Glutamatergic neuron (in vitro differentiated cells): ENCODE measurements at places on chromosomes 12 and 14. TPM values are rescaled to one million over a fixed set of nuclear protein-coding genes. Genes with fewer than 3 reads are reported as not detected.

DNA sequence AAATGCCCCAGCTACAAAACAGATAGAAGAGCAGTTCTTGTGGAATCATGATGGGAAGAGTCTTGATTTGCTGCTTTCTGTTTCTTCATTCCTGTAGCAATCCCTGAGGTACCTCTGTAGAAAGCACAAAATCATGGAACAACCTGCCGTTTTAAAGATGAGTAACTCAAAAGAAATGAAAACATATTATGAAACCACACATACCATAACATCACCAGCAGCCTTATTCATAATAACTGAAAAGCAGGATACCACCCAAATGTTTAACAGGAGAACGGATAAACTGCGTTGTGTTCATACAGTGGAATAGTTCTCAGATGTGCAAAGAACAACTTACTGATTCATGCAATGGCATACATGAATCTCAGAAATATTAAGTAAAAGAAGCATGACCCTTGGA, 188.1 kb downstream of the RGS6 start:
- DNase-seq: no peak

DNA sequence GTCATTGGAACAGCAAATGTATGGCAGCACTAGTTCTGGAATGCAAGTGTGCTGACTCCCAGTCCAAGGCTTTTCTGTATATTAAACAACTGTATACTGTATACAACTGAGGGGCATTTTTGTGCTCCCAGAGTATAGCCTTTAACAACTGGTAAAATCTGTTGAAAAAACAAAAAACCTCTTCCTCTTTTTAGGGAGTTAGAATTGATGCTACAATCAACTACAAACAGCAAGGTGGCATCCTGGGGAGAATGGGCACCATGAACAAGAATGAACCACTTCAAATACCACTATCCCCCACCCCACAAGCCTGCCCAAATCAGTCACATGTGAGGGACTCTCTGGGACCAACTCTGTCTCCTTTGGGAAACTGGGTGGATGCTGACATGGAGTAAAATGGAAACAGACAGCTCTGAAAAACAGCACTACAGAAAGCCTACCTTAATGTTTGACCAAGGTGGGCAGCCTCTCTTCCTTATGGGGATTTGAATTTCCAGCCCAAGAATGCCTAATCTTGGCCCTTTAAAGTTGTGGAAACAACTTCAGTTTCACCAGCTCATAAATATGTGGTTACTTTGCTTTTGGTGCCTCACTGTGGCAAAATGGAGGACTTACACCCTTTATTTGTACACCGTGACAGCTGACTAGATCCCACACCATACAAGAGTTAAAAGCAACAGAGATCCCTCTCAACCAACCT, 7.5 kb downstream of the VTI1B start:
- DNase-seq: no peak

- no peak for DNase-seq
Measured at GRCh38 chr14:71661441-71661840, 270.8 kb upstream of the RGS6 start.

GRCh38 chr14:85247071-85247470, 282.9 kb upstream of the FLRT2 start:
- DNase-seq: peak; percentile 42

GRCh38 chr14:65156568-65157366, 54.5 kb upstream of the MAX start:
- no peak for DNase-seq

DNA sequence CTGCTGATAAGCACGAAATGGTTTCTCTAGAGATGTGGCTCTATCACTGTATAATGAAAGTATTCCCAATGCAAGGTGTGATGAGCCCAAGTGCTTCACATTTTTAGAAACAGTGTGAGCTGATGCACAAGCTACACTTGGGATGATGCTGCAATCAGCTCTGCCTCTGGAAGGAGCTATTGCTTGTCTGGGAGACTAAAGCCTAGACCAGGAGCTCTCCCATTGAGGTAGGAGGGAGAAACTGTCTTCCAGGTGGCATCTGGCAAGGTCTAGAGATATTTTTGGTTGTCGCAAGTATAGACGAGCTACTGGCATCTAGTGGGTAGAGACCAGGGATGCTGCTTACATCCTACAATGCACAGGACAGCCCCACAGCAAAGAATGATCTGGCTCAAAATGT, 42.0 kb downstream of the HECTD4 start:
- no peak for DNase-seq

GRCh38 chr14:30108975-30109700, 181.5 kb upstream of the PRKD1 start:
- no peak for DNase-seq

DNA sequence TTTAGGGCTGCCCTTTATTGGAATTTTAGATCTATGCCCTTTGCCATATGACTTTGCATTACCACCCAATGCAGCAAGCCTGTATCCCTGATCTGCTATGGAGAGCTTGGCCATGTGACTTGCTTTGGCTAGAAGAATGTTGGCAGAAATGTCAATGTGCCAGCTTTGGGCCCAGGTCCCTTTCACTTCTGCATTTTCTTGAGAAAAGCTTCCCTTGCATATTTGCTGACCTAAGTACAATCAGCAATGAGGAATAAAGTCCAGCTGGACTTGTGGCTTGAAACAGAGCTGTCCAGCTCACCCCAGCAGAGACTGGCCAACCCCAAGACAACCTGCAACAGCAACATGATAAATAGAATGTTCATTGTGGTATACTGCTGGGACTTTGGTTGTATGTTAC, 135.9 kb downstream of the PAH start:
- no peak for DNase-seq

- DNase-seq: no peak
Measured at GRCh38 chr14:51019089-51019488, 74.8 kb upstream of the PYGL start.

DNA sequence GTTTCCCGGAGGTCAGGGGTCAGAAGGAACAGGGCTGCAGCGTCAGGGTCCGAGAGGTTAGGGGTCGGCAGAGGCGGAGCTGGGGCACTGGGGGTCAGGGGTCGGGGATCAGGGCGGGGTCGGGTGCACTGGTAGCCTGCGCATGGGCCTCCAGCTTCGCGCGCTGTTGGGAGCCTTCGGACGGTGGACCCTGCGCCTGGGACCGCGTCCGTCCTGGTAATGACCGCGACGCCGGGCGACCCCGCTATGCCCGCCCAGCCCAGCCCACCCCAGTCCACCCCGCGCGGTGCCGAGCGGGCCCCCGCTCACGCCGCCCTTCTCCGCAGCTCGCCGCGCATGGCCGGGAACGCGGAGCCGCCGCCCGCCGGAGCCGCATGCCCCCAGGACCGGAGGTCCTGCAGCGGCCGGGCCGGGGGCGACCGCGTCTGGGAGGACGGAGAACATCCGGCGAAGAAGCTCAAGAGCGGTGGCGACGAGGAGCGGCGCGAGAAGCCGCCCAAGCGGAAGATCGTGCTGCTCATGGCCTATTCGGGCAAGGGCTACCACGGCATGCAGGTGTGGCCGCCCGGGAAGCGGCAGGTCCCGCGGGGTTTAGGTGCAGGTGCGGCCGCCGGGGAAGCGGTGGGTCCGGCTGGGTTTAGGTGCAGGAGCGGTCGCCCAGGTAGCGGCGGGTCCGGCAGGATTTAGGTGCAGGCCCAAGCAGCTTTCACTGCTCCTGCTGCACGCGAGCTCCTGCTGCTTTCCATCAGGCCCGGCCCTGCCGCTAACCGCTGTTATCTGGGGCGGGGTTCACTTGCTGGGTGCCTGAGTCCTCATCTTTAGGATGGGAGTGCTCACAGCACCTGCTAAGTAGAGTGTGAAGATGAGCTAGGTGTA, 743 bp downstream of the PUS1 start:
- peak; percentile 62 for DNase-seq

- DNase-seq: no peak
Measured at GRCh38 chr12:39301422-39301821, 141.5 kb downstream of the KIF21A start.

DNA sequence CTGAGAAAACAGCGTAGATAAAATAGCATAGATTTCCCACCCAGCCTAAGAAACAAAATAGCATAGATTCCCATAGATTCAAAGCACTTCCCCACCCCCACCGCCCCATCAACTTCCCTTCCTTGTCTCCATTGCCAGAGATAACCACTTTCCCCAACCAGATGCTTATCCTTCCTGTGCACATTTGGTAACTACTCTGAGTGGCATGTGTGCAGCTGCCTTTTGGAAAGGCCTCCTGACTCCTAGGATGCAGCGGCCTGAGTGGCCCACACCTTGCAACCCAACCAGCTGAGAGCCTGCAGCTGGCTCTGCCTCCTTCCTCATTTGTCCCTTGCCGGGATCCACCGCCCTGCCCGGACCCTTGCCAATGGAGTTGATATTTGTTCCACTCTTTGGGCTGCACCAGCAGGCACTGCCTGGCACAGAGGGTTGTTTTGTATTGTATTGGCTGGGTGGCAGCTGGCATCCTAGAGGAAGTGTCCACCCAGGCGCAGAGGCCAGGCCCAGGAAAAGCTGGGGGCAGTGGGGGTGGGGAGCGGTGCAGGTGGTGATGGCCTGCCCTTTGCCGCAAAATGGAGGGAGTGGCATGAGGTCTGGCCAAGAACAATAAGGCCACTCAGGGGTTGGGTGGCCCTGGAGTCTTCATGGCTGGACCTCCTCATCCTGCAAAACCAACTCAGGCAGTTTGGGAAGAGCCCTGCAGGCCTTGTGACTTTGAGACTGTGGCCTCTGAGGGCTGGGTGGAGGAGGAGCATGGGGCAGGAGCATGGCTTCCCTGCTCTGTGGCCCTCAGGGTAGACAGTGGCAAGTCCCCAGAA, 4.9 kb downstream of the SLC48A1 start:
- DNase-seq: no peak

DNA sequence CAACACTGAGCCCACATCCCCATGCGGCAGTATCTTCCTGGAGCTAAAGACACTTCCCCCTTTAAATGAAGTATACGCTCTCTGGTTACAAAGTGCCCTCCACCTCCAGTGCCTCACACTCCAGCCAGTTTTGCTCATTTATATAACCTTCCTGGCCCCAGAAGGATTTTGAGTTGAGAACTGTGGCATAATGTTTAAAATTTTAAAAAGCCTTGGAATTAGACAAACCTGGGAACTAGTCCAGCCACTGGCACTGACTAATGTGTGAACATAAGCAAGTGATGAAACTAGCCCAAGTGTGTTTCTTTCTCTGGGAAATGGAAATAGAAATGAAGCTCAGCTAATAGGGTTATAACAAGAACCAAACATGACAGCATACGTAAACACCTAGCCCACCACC, 723.7 kb upstream of the USP15 start:
- DNase-seq: no peak

GRCh38 chr14:46322076-46322475, 329.5 kb downstream of the RPL10L start:
- DNase-seq: no peak

The SLC24A4 gene
- total RNA-seq: 0.34 TPM

The LBHD2 gene
- total RNA-seq: not detected

The KRT73 gene
- total RNA-seq: not detected

The RPL10L gene
- total RNA-seq: not detected

The FGF6 gene
- not detected for total RNA-seq
